ENCODE measurements at places on chromosomes 5 and 9.
A peak's percentile ranks its signal among the peaks of the same experiment; 100 is the strongest.

DNA sequence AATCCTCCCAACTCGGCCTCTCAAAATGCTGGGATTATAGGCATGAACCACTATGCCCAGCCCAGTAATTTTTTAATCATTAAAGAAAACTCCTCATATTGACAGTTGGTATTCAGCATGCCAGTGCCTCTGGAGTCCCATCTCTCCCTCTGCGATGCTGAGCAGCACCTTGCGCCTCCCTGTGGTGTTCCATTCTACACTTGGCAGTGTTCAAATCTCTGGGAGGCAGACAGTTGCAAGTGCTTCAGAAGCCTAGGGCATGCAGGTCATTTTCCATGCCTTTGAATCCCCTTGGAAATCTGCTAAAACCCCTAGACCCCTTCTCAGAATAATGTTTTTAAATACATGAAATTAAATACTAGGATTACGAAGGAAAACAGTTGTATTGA lies 41.3 kb downstream of the GARNL3 start:
- no peak for DNase-seq

DNA sequence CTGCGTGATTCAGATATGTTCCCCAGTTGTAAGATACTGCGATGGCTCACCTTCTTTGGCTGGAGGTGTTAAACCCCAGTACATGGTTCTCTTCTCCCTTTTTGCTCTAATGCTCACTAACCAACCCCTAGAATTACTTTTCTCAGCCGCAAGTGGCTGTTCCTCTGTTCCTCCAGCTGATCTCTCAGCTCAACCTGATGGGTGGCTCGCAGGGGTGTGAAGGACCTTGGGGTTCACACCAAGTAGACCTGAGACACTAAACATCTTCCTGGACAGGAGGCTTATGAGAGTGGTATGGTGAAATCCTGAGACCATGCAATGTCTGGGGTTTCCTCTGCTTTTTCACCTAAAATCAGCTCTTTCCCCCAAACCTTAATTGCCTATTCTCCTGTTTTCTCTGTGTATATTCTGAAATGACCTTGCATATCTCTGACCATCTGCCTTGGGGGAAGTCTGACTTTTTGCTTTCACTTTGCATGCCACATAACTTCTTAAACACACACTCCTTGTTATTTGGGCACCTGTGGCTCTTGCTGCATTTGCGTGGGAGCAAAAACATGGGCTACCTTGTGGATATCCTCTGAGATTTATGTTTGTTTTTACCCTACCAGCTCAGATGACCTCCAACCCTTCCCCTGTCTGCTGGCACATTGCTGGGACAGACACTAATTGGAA lies 15.9 kb upstream of the IFNA14 start:
- DNase-seq: no peak

GRCh38 chr5:107875833-107876232 lies 205.1 kb upstream of the EFNA5 start:
- no peak for DNase-seq

DNA sequence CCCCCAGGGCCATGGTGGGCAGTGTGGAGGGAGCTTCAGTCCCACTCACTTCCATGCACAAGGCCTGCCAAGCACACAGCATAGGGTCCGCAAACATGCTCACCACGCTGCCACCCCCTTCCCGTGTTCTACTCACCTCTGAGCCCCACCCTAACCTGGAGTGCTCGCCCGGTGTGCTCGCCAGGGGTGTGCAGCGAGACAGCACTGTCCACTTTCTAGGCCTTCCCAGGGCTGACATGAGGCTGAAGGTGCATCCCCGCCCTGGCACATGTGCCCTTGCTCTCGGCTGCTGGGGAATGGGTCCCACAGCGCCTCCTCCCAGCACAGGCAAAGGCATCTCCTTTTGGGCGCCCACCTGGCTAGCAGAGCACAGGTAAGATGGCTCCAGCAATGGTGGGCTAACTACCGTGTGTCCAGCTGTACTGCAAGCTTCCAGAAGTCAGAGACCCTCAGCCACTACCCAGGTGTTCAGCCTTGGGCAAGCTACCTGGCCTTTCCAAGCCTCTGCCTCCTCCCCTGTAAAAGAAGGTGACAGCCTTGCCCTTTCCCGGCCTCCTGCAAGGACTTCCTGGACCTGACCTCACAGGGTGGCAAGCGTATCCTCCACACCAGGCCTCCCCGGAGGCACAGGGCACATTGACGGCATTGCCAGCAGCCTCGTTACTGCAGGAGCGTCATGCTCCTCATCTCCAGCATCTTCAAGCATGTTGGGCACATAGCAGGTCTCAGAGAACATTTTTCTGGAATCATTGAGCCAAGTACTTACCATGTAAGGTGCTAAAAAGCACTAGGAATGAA lies 4.2 kb upstream of the SEC16A start:
- no peak for DNase-seq

DNA sequence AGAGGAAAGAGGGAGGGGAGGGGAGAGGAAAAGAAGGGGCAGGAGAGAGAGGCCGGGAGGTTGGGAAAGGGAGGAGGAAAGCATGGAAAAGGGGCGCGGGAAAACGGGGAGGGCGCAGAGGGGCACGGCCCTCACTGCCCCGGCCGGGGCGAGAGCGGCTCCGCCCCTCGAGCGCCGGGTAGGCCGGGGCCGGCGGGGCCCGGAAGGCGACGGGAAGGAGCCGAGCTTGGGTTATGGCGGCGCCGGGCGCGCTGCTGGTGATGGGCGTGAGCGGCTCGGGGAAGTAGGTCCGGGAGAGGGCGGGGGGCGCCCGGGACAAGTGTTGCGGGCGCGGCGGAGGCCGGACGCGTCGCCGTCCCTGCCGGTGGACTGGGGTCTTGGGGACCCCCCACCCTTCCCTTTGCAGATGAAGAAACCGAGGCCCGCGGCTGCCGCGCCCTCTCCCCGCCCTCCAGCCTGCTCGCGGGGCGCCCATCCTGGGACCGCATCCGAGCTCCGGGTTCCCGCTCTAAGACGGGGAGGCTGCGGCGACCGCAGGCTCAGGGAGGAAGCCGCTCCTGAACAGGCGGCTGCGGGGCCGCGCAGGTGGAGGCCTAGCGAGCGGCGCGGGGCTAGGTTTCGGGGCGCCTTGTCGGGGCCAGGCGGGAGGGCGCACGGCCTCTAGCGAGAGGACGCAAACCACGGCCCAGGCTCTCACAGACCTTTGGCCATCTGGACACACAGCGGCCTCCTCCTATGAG lies at the start of gene IDNK:
Gene IDNK (plus strand): TSS at position 205 of the 740 bp plus-strand sequence. CDS start 29 bp downstream, at position 234.
- DNase-seq: peak; percentile 28

- no peak for DNase-seq
These were observed 75.6 kb downstream of the C7 start for GRCh38 chr5:40984884-40985283.

DNA sequence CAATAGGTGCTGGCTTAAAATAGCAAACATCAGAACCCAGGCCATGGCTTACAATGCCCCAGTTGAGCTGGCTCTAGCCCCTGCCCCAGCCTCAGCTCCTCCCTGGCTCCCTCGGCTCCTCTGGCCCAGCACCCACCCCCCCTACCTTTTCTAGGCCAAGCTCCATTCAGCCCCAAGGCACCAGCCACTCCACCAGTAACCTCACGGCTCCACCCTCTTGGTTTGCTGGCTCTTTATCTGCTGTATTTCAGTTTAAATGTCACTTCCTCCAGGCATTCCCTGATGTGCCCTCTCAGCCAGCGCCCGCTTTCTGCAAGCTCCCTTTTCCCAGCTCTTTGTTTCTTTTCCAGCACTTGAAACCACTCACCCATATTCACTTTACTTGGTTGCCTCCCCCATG lies 10.6 kb downstream of the C1QTNF2 start:
- no peak for DNase-seq

DNA sequence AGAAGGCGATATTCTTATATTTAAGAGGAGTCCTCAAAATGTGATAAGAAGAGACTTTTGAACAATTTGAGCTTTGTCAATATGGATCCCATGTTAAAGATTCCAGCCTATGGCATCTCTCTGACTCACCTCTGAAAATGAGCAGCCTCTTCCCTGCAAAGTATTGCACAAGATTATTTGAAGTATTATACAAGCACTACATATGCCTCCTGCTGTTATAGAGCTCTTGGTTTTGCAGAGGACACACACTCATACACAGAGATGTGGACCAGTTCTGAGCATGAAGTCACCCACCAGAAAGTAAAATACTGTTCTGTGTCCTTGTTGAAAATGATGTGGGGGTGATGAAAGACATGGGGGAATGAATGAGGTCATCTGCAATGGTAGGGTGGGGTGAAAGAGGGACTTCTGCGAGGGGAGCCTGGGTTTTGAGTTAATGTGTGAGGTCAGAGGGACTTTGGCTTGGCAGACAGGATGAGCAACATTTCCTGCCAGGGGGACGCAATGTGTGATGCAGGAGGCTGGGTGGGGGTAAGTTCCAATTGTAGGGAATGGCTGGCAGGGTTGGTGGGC lies 25.8 kb downstream of the FBXL7 start:
- DNase-seq: no peak

GRCh38 chr5:32061236-32061635 lies 112.9 kb downstream of the GOLPH3 start:
- no peak for DNase-seq

- no peak for DNase-seq
These were observed 44.1 kb downstream of the CCL28 start for GRCh38 chr5:43367909-43368669.

DNA sequence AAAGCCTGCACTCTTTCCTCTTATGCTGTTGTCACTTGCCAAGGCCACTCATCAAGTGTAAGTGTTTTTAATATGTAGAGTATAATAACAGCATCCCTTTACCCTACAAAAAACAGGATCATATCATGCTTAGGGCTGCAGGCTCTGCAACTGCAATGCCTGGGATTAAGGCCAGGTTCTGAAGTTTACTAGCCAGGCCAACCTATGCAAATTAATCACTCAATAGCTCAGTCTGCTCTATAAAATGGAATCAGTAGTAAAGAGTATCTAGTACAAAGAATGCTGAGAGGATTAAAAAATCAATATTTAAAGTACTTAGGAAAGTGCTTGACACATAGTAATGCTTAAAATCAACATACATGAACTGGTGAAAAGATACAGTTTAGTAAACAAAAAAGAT lies 253.3 kb downstream of the EDIL3 start:
- DNase-seq: no peak

DNA sequence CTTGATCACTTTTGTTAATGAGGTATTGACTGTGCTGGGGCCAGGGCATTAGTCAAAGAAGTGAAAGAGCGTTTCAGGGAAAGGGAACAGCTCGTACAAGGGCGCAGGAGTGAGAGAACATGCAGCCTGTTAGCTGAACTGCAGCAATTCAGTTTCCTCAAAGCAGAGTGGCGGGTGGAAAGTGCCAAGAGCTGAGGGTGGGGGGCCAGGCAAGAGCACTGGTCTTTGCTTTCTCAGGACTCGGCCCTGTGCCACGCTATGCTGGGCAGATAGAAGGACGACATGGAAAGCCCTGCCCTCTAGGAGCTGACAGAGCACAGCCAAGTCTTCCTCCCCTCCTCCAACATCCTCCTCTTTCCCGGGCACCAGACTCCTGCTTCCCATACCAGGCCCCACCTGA lies 304.8 kb downstream of the SPOCK1 start:
- no peak for DNase-seq

- DNase-seq: no peak
These were observed 150.4 kb downstream of the SPOCK1 start for GRCh38 chr5:137348759-137349158.

DNA sequence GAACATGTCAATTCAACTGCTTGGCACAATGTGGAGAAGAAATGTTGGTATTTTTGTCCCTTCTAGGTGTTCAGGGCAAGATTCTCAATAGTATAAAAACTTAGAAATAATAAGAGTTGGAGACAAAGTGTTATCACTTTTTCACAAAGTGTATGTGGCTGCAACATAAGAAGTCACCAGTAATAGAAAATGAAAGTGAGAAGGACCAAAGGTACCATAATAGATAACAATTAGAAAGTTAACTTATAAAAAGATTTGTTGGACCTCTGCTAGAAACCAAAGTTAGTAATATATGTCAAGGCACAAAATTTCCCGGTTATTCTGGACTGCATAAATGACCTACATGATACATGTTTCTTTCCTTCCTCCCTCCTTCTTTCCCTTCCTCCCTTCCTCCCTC lies 1535.3 kb downstream of the EFNA5 start:
- no peak for DNase-seq

- DNase-seq: no peak
These were observed 33.5 kb downstream of the TMEM245 start for GRCh38 chr9:109086221-109086620.

- no peak for DNase-seq
These were observed 273.4 kb downstream of the DENND1A start for GRCh38 chr9:123656565-123656964.

DNA sequence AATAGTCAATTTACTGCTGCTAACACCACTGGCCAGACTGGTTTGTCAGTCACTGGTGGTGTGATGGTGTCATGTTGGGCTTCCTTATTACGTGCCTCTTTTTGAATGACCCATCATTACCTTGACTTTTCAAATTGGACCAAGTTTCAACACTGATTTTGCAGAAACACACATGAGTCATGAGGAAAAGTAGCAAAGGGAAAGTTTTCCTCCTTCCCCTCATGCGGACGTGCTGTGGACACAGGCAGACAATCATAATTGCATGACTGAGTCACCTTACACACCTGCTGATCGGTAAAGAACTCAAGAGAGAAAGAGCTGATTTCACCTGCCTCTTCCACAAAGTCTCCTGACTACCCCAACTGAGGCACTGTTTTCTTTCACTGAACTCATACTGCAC lies 324.5 kb downstream of the ARRDC3 start:
- no peak for DNase-seq

- DNase-seq: no peak
These were observed 14.5 kb upstream of the TAS2R1 start for GRCh38 chr5:9644630-9645029.

DNA sequence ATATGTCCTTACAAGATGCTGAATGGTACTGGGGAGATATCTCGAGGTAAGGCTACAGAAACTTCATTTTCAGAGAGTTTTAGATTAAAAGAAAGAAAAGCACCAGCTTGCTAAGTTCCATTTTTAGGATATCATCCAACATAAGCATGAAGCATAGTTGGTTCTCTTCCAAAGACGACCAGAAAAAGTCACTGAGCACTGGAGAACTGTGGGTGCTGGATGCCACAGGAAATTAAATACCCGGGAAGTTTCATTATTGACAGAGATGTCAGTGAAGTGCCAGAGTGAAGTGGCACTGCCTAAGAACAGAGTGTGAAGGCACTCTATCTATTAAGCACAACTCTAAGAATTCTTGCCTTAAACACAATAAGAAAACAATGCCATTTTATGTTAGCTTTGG lies 76.8 kb downstream of the PIK3R1 start:
- no peak for DNase-seq

- no peak for DNase-seq
These were observed 3.0 kb upstream of the DNAJC21 start for GRCh38 chr5:34926318-34926888.

DNA sequence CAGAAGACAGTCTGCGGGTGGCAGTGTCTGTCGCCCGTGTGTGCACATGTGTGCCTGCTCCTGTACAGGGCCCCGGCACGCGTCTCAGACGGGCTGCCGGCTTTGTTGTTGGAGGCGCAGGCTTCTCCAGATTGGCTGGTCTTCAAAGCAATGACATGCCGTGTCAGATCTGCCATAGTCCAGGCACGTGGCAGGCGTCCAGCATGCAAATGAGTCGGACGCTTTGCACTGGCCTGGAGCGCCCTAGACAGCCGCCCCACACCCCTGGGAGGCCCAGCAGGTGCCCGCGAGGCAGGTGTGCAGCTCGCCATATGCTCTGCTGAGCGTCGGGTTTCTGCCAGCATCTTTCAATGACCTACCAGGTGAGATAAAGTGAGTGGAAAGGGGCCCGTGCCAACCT lies 71.5 kb downstream of the GADD45G start:
- DNase-seq: peak; percentile 37
